ENCODE measurements at places on chromosomes 16 and 17.

GRCh38 chr16:3642397-3643094 is 11.9 kb upstream of the DNASE1 start:
- DNase-seq: no peak

DNA sequence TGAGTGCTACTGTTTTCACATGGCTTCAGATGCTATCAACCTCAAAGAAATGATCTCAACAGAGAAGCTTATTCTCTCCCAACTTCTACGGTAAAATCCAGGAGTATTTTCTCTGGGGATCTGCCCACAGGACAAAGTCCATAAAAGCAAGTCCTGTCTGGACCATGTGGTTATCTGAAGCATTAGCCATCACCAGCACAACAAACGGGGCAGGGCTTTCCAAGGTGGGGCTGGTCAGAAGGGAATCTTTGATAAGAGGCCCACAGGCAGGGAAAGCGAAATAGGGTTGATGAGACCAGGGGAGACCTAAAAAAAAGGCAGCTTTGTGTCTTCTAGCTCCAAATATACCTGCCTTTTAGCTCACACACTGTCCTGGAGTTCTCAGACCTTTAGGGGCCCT is 38.7 kb upstream of the CACNG3 start:
- DNase-seq: no peak

- no peak for DNase-seq
Measured at GRCh38 chr17:36524428-36524876, 10.2 kb downstream of the MYO19 start.

DNA sequence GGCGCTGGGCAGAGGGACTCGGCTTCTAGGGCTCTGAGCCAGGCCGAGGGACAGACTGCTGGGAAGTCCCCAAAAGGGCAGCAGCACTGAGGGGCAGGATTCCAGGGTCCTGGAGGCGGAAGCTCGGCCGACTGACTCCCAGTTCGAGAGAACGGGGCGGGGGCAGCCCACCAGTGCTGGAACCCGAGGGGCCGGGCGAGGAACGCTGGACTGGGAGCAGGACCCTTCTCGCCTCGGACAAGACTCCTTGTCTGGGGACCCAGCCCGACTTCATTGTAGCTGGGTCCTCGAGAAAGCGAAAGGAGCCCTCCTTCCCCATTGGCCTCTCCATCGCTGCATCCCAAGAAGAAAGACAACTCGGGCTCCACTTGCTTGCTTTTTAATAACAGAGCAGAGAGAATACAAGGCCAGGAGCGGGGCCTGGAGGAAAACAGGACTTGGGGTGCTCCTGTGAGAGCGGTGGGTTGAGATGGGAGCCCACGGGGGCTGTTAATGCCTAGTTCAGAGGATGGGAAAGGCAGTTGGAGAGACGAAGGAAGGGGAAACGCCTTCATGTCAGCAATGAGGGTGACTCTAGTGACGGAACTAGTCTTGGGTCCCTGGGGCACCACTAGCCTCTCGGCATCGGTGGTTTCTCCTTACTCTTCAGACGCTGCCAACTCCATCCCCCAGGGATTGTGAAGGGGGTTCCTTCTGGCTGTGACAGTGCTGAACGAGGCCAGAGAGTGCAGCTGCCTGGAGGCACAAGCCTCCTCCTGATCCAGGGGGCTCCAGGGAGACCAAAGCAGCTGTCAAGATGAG is 492 bp upstream of the CAMTA2 start:
- DNase-seq: no peak

GRCh38 chr16:89266521-89267134 is 49.1 kb downstream of the ZNF778 start:
- no peak for DNase-seq

- DNase-seq: no peak
Measured at GRCh38 chr17:64787255-64787920, 125.3 kb upstream of the SMURF2 start.

All from activated CD4-positive, alpha-beta T cell treated with anti-CD3 and anti-CD28 coated beads, Interleukin-2, amount 50 U/mL, for 1 hour (primary cell).